Endodermal cell (in vitro differentiated cells): ENCODE measurements at places on chromosomes 6 and 20.

GRCh38 chr6:153817173-153817572 lies 221.9 kb upstream of the OPRM1 start:
- no peak for DNase-seq

DNA sequence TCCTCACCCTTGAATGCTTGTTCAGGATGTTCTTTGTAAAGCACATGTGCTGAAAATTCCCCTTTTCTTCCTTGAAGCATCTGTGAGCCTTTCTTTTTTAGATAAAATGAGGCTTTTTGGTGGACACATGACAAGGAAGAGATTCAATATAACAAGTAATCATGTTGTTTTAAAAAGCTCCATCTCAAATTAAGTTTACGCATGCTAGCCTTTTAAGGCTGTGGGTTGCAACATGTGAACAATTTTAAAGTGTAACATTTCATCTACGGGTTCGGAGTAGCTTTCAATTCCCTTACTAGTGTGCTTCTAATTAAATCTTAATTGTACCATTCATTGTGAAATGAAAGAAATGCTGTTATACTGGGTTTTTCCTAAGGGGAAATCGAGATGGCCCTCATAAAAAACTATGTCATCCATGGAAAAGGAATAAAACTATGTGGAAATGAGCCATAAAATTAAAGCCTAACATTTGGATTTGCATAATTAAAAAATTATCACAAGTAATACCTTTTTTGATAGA lies 19.3 kb upstream of the OSTM1 start:
- DNase-seq = no peak

DNA sequence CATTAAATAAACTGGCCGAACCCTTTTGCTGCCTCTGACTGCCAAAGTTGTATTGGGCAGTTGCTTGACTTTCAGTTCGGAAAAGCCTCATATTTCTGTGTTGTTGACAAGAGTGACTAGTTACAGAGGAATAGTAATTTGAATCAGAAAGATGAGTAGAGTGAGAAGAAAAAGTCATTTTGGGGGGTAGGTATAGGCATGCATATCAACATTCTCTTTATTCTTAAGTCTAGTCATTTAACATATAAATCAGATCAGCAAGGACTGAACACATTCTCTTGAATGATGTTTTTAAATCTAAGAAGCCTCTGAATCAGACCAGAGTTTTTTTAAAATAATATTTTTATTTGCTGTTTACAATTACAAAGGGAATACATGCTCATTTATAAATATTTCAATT lies 4.9 kb upstream of the LMBRD1 start:
- no peak for DNase-seq

DNA sequence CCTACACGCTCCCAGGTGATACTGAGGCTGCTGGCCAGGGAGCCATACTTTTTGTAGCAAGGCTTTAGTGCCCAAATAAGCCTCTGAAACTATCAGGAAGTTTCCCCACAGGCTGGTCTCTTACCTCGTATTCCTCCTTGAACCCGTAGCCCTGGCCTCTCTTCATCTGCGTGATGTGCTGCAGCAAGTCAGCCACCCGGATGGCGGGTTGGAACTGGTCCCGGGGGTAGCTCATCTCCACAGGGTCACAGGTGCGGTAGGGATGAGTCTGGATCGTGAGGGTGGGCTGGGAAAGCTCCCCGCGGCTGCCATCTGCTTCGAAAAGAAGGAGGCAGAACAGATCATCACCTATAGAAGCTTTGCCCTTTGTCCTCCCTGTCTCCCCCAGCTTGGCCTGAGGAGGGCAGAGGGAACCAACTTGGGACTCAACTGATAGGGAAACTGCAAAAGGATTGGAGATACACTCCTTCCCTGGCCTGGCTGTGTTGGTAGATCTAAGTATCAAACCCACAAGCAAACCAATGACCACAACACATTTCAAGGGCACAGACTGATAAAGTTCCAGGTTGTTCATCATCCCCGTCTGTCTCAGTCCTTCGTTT lies 543.2 kb upstream of the CHD6 start:
- DNase-seq = peak; percentile 65
